ENCODE measurements at places on chromosomes 16 and 17.

- no peak for DNase-seq
These were observed 917 bp downstream of the YWHAE start for GRCh38 chr17:1398931-1399678.

GRCh38 chr17:35129154-35129972 lies 7.9 kb downstream of the FNDC8 start:
- no peak for DNase-seq

- DNase-seq = no peak
These were observed 22.7 kb downstream of the RNF43 start for GRCh38 chr17:58394534-58395223.

DNA sequence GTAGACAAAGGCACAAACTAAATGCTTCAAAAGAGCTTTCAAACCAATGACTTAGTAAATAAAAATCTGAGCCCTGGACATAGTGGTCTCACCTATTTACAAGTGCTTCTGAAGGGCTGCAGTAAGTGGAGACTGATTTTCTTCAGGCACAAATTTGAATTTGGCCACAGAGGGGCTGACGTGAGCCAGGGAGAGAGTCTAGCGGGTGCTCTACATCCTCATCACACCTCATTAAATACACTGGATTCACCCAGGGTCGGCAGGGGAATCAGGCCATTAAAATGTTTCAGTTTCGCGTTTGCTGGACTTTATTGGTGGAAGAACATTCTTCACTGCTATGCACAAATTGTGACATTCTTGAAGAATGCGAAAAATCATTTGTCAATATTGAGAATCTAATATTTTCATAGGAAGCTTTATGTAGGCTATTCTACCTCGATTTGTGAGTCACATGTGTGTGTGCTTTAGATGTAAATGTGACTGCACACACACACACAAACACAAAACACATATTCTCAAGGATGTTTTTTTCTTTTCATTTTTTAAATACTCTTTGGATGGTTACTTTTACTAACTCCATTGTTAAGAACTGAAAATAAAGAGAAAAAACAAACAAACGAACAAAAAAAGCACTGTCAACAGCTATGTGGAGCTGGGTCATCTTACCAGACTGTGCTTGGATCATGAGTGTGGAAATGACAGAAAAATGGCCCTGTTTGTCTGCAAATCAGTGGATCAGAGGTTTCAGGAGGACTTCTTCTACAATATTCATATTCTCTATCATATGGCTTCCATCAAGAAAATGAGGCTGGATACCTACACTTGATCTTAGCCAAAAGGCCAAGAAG lies 58.9 kb downstream of the CDH11 start:
- no peak for DNase-seq

GRCh38 chr16:85605912-85606841 lies 6.9 kb upstream of the GSE1 start:
- DNase-seq = no peak
